ENCODE measurements at places on chromosomes 5 and 9.

- DNase-seq: peak; percentile 29
Observed at GRCh38 chr5:37005946-37006540, 129.5 kb downstream of the NIPBL start.

GRCh38 chr5:169121630-169122420 is 179.1 kb downstream of the SLIT3 start:
- no peak for DNase-seq

GRCh38 chr9:94300470-94301301 is 27.8 kb downstream of the NUTM2F start:
- peak; percentile 8 for DNase-seq

DNA sequence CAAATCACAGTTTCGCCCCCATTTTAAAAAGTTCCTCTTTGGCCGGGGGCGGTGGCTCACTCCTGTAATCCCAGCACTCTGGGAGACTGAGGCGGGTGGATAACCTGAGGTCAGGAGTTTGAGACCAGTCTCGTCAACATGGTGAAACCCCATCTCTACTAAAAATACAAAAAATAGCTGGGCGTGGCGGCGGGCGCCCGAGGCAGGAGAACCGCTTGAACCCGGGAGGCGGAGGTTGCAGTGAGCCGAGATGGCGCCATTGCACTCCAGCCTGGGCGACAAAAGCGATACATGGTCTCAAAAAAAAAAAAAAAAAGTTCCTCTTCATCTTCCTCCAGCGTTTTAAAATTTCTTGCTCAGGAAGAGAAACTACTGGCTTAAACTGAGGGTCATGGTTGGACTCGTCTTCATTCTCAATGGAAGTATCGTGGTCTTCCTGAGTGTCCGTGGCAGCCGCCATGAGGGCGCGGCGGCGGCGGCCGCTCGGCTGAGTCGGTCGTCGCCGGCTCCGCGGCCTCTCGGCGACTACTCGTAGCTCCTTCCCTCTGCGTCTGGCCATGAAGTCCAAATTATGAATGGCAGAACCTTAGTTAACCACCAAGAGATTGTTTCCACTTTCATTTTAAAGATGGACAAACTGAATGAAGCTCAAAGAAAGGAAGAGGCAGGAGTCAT is 92.1 kb upstream of the NR5A1 start:
- DNase-seq: no peak

- no peak for DNase-seq
Observed at GRCh38 chr5:106094839-106095238, 1575.9 kb downstream of the EFNA5 start.

DNA sequence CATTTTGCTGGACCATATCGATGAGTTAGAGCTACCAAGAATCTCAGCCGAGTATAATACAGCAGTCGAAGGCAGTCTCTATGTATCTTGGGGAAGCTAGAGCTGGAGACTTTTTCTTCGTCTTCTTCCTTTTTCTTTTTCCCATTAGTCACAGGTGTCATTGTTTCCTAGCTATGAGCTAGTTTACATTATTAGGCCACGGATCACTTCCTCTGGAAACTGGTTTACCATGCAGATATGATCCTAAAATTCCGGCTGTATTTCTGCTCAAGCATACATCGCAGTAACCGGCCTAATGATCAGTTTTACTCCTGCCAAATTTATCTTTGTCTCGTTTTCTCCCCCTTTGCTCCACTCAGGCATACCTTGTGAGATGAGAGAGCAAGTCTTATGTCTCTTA is 312.8 kb downstream of the ARHGAP26 start:
- DNase-seq: no peak

DNA sequence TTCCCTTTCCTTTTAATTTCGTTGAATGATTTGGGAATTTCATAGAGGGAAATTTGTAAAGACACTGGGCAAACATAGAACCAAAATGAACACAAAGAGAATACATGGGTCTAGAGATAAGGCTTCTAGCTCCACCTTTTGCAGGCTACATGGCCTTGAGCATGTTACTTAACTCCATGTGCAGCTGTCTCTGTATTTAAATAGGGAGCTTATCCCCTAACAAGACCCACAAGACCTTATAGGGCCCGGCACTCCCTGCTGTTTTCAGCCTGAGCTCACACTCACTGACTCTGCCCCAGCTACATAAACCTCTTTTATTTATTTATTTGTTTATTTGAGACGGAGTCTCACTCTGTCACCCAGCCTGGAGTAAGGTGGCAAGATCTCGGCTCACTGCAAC is 30.6 kb upstream of the TLE1 start:
- no peak for DNase-seq

DNA sequence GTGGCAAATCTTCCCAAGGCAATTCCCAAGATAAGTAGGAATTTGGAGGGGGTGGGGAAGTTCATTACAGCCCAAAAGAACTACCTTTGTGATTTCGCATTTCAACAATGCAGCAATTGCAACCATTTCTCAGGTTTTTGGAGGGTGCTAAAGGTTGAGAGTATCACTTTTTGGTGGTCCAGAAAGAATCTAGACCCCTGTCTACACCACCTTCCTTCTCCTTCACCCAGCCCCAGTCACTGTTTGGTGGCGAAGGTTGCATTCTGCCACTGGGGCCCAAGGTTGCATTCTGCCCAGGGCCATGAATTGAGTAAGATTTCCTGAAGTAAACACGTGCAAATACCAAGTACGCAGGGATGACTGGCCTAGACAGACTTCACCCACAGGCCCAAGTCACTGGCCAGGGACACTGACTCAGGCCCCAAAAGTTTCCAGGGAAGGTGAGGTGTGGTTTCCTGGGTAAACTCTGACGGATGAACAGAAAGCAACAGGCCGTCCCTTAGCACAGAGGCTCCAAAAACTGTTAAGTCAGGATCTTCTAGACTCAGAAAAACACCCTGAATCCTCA is 5.7 kb downstream of the PDE6A start:
- no peak for DNase-seq

Data from GM23338 (cell line).